Frontal cortex (tissue), 4 donors: ENCODE measurements at places on chromosomes 1 and 21. TPM values are rescaled to one million over a fixed set of nuclear protein-coding genes. Genes with fewer than 3 reads are reported as not detected.

DNA sequence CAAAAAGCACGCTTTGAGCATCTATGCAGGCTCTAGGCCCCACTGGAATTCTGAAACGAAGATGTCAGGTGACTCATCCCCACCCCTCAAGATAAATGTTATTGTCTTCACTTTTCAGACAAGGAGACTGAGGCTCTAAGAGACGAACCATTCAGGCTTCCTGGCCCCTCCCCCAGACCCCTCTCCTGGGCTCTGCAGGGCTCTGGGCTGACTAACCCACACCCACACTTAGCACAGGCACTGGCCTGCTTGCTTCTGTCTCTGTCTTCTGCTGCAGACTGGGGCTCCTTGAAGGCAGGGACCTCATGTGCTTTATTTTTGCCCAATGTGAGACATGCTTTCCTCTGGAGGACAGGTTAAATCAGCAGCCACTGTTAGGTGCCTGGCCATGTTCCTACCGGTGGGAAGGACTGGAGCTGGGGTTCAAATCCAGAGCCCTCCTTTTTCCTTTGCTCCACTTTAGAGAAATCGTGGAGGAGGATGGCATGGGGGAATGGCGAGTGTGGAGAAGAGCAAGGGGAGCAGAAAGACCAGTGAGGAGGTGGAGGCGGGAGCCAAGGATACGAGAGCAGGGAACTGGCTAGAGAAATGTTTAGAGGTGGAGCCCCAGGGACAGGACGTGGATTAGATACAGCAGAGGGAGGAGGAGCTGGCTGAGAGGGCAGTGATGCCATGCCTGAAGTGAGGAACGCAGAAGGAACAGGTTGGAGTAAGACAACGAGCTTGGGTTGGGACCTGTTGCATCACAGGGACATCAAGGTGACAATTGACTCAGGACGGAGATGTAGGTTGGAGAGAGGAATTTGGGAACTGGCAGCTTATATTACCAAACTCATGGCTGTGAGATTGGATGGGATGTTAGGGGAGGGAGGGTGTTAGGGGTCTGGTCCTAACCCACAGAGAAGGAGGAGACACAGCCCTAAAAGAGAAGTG lies 1.7 kb downstream of the TMEM125 start:
- DNase-seq: no peak

- DNase-seq: no peak
Measured at GRCh38 chr1:218254296-218254946, 30.7 kb upstream of the RRP15 start.

GRCh38 chr1:165449131-165449530 lies 4.2 kb upstream of the RXRG start:
- DNase-seq: no peak

- no peak for DNase-seq
Measured at GRCh38 chr1:2523891-2524609, 2.3 kb downstream of the PANK4 start.

CFHR3 gene
- total RNA-seq: not detected

GRCh38 chr21:46154155-46154954 lies 1.0 kb downstream of the FTCD start:
- no peak for DNase-seq

GRCh38 chr1:172517545-172517944 lies 15.4 kb upstream of the SUCO start:
- no peak for DNase-seq

DNA sequence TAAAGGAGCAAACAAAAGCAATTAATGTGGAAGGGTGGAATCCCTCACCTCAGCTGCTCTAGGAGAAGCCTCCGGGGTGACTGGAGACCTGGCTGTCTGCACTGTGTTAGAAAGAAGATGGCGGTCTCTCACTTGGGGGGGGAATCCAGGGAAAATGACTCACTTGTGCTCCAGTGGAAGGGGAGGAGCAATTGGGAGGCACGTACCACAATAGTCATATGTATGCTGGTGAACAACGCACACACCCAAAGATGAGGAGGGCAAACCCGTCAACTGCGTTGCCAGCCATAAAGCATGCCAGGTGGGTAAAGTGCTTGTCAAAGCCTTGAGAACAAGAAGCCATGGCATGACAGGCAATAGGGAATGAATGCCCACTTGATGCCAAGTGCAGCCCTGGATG lies 22.1 kb downstream of the PLEKHA6 start:
- DNase-seq: no peak

GRCh38 chr1:197021716-197022115 lies 44.4 kb downstream of the CFHR5 start:
- DNase-seq: no peak

GRCh38 chr21:39392981-39393380 lies 44.1 kb upstream of the HMGN1 start:
- DNase-seq: no peak

DNA sequence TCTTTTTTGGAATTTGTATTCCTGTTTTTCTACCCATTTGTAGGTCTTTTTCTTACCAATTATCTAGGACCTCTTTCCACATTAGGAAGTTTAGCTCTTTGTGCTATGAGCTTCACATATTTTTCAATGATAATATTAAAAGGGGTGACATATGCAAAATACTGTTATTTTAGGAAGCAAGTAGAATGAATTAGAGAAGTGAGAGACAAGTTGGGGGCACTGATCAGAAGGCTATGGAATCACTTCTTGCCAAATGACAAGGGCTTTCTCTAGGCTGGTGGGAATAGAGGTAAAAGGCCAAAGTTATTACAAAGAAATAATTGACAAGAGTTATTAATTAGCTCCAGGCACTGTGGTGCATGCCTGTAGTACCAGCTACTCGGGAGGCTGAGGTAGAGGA lies 4.3 kb upstream of the BCAR3 start:
- no peak for DNase-seq

DNA sequence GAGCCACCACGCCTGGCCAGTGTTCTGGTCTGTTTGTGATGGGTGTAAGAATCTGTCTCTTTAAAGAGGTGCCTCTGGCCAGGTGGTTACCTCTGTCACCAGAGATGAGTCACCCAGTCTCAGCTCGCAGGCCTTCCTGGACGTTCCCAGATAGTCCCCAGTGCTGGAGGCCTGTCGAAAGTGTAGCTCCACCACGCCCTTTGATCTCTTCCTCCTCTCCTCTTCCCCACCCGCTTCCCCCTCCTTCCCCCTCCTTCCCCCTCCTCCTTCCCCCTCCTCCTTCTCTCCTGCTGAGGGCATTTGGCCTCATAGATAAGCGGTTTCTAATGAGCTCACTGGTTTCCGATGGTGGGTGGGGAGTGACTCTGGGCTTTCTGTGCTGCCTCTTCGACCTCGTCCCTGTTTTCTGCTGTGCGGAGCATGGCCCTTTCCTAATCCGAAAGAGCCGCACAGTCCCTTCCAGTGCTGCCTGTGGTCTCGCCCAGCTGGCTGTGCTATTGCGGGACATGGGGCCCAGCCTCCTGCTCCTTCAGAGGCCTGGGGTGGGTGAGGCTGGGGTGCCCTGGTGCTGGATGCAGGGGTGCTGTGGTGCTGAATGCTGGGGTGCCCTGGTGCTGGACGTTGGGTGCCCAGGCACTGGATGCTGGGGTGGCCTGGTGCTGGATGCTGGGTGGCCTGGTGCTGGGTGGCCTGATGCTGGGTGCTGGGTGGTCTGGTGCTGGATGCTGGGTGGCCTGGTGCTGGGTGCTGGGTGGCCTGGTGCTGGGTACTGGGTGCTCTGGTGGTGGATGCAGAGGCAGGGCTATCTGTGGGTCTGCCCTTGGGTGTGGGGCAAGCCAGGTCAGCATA lies 19.2 kb downstream of the AGPAT3 start:
- no peak for DNase-seq

GRCh38 chr1:173210283-173210682 lies 3.2 kb upstream of the TNFSF4 start:
- no peak for DNase-seq

- no peak for DNase-seq
Measured at GRCh38 chr1:7233646-7234470, 448.6 kb downstream of the CAMTA1 start.

WNT3A gene
- not detected for total RNA-seq
